NCI-H774 (cell line): ENCODE measurements at places on chromosomes 16 and 17.

DNA sequence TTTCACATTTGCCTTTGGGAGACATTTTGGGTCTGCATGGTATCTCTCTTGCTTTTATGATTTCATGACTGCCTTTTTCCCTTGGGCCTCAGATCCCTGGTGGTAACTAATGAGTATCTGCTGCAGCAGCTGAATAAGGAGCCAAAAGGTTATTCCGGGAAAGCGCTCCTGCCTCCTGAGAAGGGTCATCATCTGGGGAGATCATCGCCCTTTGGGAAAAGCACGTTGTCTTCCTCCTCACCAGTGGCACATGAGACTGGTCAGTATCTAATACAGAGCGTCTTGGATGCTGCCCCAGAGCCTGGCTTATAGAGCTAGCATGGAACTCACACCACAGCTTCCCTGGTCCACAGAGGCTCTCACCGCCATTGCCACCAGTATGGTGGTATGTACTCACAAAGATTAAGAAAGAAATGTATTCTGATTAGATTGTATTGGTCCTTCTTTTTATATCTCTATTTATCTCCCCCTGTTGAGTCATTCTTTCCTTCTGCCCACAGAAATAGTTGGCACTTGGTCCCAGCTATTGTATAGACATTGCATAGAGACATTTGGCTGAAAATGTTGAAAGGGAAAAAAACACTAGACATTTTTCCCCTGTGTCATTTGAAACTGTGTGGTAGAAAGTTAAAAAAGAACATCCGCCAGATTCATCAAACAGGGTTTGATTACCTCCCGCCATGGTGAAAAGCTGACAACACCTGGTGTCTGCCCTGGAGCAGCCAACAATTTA, 8.4 kb downstream of the TPPP3 start:
- no peak for DNase-seq

DNA sequence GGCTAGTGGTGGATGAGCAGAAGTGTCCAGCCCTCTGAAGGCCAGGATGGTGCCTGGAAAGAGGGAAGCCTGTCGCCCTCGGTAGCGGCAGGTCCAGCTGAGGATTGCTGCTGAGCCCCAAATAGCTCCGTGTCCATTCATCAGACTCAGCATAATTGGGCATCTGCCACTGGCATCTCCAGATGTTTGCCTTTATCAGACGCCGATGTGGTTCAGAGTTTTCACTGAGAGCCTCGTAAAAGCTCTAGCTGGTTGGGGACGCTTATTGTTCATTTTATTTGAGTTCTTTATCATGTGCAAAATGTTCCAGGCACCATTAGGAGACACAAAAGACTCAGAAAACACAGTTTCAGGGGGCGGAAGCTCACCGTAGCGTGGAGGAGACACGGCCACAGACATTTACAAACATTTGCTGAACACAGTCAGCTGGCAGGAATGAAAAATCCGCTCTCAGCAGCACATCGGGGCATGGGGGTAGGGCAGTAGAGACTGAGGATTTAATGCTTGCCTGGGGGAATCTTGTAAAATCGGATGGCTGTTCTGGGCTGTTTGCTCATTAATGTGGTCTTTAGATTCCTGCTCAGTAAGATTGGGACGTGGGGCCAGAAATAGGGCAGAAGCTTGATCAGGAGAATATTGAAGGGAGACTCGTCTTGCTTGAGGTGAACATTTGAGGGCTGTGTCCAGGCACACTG, 41.7 kb downstream of the SMPD3 start:
- DNase-seq: no peak

DNA sequence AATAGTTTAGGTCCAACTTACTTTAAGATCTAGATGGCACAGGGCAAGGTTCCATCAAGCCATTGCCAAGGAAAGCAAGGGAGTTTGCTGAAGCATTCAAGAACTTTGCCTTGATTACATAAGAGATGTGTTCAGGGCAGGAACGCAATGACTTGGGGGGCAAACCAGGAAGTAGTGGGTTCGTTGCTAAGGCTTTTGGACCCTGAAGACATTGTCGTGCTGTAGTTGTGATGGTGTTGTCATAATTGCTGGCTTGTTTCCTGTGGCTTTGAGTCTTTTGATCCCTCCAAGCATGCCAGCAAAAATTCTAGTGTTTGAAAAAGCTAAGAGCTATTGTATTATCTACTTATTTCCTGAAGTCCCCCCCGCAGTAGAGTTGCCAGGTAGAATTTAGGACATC, 70.7 kb upstream of the HNF1B start:
- no peak for DNase-seq

DNA sequence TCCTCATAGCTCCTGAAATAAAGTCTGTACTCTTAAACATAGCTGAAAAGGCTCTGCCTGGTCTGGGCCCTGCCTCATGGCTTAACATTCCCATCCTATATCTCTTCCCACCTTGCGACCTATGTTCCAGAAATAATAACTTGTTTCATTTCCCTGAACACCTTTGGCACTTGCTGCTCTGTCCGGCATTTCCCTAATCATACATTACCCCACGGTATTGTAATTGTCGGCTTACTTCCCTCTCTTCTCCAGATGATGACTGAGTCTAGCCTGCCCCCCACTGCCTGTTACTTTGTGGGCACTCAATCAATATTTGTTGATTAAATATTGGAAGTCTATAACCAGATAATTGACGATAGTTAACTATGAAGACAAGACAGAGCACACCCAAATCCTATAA, 23.3 kb upstream of the SUPT4H1 start:
- no peak for DNase-seq

DNA sequence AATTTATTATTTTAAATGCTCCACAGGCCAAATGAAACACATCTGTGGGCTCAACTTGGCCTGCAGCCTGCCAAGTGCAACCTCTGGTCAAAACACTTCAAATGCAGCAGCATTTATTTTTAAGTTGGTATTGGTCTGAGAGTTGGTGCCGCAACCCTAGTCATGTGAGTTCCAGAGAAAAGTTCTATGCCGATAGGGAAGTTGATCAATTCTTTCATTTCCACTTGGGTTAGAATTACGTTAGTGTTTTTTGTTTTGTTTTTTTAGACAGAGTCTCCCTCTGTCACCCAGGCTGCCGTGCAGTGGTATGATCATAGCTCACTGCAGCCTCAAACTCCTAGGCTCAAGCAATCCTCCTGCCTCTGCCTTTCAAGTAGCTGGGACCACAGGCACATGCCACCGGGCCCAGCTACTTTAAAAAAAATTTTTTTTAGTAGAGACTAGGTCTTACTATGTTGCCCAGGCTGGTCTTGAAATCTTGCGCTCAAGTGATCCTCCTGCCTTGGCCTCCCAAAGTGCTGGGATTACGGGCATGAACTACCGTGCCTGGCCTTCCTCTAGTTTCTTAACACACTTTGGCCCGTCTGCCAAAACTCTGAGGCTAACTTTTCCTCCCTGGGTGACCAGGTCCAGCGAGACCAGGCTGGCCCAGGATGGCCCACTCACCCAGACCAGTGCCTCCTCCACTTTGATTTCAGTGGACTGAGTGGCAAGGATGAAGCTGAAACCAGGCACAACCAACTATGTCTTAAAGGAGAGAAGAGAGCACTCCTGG, 221.1 kb downstream of the MRTFB start:
- no peak for DNase-seq

DNA sequence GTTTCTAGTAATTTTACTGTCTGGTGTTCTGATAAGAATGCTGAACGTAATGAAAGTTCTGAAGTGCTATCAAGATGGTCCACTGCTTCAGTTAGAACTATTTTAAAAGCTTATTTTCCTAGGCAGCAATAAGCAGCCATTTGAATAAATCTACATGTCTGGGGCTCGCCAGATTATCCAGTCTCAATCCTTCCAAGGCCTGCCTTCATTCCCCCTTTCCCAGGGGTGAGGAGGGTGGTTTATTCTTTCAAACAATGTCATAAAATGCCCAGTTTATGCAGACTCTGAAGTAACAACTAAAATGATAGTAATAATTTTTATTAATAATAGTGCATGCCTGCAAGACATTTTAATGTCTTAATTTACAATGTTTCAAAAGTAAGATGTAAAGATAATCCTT, 2.4 kb downstream of the CDH11 start:
- no peak for DNase-seq

GRCh38 chr17:80970044-80970761, 21.4 kb upstream of the CHMP6 start:
- peak; percentile 56 for DNase-seq

GRCh38 chr17:68794636-68795434, 160.4 kb downstream of the ABCA8 start:
- DNase-seq: no peak

DNA sequence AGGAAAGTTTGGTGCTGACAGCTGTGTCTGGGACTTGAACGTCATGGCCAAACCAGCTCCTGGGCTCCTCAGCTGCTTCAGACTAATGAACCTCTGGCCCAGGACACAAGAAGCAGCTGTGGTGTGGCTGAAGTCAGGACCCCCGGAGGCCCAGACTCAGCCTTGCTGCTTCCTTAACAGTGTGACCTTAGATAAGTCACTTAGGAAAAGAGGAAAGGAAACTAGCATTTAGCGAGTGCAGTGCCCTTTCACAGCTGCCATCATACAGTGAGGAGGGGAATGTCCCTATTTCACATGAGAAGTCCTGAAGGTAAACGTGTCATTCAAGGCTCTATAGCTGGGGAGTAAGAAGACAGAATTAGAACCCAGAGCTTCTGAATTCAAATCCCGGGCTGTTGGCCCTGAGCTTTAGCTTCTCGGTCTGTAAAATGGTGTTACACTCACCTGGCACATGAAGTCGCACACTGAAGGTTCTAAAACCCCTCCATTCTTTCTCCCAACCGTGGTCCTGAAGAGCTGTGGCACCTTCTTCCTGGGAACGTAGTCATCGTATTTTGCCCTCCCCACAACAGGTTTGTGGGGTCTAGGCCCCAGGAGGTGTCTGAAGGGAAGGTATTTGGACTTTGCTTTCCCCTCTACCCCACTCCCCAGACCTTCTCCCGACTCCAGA, 910 bp upstream of the RAMP2 start:
- DNase-seq: no peak

GRCh38 chr17:54948380-54948779, 20.1 kb downstream of the COX11 start:
- DNase-seq: no peak

GRCh38 chr17:4425398-4425797, 8.3 kb upstream of the SPNS3 start:
- DNase-seq: no peak

- DNase-seq: no peak
Observed at GRCh38 chr16:79372503-79373184, 227.9 kb downstream of the MAF start.

DNA sequence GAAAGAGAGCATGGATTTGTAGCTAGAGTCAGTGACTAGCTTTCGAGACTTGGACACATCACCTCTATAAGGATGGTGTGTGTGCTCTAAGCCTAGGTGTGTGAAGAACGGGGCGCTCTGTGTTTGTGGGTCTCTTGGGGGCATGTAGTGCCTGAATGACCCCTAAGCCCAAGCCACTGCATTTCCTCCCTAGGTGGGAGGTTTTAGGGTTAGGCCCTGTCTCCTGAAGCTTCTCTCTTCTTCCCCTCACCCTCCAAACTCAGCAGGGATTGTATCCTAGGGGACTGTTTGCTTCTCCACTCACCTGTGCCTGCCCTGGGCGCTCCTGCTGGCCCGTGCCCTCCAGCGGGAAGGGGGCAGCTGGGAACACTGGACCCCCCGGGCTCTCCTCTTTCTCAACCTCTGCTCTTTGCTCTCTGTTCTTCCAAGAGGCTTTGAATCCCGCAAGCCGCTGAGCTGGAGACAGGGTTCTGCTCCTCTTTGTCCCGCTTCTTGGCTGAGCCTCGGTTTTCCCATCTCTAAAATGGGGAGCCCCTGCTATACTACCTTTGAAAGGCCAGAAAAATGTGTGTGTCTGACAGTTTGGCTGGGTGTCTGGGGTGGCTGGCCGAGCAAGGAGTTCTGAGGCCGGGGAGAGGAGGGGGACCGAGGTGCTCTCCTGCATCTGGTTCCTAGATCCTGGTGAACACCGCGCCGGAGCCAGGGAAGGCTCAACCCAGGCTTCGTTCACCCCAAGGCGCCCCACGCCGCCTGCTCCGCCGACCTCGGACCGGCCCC, 810 bp downstream of the CYGB start:
- DNase-seq: no peak

DNA sequence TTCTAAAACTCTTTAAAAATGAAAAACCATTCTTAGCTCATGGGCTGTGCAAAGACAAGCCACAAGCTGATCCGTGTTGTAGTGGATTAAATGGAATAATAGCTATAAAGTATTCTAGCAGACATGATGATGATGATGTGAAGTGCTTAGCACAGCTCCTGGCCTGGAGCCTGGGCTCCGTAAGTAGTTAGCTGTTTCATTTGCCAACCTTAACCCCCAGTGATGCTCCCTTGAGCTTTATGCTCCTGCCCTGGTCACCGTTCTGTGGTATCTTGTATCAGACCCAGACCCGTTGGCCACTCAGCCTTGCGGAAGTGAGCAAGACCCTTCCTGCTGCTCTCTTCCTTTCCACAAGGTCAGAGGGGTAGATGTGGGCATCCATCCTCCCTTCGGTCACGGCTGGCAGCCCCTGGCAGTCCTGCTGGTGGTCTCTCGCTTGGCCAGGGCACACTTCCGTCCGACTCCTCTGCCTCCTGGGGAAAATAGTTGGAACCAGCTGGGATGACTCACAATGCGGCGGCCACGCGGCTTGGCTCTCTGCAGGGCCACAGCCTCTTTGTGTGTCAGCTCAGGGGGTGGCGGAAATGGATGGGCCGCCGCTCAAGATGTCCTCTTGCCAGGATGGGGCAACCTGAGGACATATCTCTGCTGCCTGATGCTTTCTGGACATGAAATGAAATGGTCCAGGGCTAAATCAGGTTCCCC, 79.1 kb downstream of the GPR139 start:
- DNase-seq: no peak

DNA sequence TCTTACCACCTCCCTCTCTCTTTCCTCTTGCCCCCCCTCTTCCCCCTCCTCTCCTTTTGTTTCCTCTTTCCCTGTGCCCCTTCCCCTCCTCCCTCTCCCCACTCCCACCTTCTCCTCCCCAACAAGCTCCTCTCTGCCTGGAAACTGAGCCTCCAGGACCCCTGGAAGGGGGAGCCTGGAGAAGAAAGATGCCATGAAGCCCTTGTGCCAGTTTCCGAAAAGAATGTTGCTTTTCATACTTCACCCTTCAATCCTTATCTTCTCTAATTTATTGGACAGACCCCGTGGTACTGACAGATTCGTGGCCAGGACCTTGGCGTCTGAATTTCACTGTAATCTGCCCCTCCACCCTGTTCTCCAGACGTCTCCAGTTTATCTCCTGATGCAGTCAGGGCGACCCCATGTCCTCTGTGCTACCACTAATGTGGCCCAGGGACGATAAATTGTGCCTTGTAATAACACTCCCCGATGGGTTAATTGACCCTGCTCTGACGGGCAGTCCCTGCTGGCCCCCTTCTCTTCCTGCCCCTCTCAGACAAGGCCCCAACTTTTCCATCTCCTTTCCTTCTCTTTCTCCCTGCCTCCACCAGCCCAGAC, 138.4 kb upstream of the GSE1 start:
- DNase-seq: no peak

- DNase-seq: no peak
Observed at GRCh38 chr16:86772671-86773353, 194.5 kb downstream of the FOXL1 start.

GRCh38 chr16:73764321-73764720, 532.3 kb upstream of the PSMD7 start:
- no peak for DNase-seq
